ENCODE measurements at places on chromosomes 6 and 20.

- DNase-seq, result no peak
These were observed 76.3 kb downstream of the MRPL14 start for GRCh38 chr6:44050872-44051505.

DNA sequence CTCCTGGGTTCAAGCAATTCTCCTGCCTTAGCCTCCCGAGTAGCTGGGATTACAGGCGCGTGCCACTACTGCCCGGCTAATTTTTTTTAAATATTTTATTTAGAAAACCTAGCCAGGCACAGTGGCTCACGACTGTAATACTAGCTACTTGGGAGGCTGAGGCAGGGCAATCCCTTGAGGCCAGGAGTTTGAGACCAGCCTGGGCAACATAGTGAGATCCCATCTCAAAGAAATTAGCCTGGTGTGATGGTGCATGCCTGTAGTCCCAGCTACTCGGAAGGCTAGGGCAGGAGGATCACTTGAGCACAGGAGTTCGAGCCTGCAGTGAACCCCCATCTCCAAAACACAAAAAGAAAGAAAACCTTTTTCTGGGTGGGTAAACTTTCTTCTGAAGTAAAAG is 2.4 kb downstream of the SLC44A4 start:
- no peak for DNase-seq

DNA sequence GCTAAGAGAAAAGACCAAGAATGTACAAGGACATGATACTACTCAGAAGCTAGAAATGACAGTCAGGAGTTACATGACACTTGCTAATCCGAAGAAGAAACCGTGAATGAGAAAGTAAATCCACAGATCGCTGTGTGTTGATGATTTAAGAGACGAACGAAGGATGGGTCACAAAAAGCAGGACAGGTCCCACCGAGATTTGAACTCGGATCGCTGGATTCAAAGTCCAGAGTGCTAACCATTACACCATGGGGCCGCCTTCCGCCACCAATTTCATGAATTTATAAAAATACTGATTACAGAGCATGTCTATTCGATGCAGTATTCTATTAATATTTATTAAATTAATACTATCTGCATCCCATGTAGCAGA is 54.0 kb upstream of the BTN3A2 start:
- no peak for DNase-seq

DNA sequence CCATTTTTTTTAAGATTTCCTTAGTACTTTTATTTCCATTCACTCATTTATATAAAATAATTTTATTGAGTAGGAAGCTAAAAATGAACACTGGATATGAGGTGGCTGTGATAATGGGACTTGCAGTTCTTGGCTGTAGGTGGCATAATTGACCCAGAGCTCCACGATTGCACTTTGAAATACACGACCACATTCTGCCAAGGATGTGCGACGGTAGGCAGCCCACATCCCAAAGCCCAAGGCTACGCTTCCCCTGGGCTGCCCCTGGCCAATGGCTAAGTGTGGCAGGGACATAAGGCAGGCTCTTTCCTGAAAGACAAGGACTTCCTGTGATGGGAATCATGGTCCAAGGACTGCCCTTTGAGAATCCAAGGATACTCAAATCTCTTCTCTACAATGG is 43.7 kb upstream of the ADTRP start:
- DNase-seq, result no peak

GRCh38 chr6:67889682-67889995 is 745.4 kb upstream of the ADGRB3 start:
- no peak for DNase-seq

DNA sequence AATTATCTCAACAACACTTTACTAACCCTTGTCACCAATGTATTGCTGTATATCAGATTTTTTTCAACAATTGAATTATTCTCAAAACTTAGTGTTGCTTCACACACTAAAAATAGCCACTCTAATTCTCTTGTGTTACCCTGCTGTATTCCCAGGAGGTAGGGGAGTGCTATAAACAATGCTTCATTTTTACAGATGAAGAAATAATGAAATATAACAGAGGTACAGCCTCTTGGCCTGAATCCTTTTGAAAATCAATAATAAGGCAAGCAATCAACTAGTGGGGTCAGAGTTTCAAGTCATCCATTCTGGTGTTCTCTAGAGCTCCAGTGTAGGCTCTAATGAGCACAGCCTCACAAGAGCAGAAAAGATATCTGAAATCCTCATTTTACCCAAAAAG is 10.9 kb downstream of the HIVEP2 start:
- DNase-seq, result no peak

- DNase-seq, result no peak
These were observed 249.8 kb upstream of the PRDM1 start for GRCh38 chr6:105836379-105836778.

- no peak for DNase-seq
These were observed 2.4 kb downstream of the NUS1 start for GRCh38 chr6:117677553-117678141.

DNA sequence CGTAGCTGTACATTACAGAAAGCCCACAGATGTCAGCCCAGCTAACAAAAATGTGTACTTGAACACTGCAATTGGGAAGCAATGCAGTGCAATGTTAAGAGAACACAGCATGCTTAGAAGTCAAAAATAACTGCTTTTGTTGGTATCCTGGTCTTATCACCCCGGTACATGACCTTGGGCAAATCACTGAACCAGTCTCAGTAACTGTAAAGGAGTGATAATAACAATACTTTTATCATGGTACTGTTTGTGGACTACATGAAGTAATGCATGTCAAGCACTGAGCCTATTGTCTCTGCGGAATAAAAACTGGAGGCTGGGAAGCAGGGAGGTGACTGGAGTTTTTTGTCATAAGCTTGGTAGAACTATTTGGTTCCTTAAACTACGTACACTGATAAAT is 44.7 kb upstream of the SPDEF start:
- no peak for DNase-seq

DNA sequence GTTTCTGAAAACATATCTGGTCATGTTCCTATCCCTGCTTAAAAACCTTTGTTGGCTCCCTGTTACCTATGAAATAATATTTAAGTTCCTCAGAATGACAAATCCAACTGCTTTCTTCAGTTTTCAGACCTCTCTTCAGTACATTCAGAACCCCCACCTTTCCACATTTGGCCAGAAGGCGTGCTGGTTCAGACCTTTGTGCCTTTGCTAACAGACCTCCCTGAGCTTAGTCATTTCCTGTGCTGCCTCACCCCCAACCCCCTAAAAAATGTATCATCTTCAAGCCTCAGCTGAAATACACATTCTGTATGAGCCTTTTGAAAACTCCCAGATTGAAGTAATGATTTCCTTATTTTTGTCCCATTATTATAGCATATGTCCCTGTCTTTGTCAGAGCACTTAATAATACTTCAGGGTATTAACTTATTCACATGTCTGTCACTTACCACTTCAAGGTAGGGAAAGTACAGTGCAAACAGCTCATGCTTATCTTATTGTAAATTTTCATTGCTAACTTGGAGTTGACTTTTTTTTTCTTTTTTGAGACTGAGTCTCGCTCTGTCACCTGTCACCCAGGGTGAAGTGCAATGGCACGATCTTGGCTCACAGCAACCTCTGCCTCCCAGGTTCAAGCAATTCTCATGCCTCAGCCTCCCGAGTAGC is 19.7 kb downstream of the FAM217A start:
- DNase-seq, result peak; percentile 15

GRCh38 chr6:111576291-111576690 is 29.4 kb downstream of the TRAF3IP2 start:
- DNase-seq, result no peak

- no peak for DNase-seq
These were observed 364.3 kb upstream of the ID4 start for GRCh38 chr6:19472850-19473249.

- DNase-seq, result no peak
These were observed 43.4 kb downstream of the SRC start for GRCh38 chr20:37389241-37389747.

DNA sequence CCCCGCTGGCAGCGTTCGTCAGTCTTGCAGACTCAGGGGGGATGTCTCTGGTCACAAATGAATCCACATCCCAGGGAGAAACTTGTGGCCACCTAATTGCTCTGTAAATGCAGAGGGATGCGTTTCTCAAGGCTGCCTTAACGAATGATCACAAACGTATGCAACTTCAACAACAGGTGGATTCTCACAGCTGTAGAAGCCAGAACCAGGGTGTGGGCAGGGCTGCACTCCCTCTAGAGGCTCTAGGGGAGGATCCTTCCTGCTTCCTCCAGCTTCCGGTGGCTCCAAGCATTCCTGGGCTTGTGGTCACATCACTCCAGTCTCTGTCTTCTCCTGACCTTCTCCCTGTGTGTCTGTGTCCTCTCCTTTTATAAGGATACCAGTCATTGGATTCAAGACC is 3.3 kb upstream of the TAF4 start:
- DNase-seq, result no peak
